ENCODE measurements at places on chromosomes 7 and 10.

DNA sequence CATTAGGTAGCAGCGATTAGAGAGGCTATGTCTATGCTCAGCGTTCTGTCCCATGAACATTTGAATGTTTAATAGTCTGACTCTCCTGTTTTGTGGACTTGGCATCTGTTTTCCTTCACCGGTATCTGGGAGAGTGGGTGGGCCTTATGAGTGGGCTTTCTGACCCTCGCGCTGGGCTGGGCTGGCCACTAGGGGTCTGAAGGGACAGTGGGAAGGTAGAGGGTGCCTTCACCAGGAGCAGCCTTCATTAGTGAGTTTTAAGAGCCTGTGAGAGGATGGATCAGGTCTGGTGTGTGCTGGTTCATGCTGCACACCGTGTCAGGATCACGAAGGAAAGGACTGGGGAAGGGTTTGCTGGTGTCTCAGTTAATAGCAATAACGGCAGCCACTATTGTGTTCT, 33.4 kb downstream of the DCLRE1A start:
- no peak for DNase-seq

DNA sequence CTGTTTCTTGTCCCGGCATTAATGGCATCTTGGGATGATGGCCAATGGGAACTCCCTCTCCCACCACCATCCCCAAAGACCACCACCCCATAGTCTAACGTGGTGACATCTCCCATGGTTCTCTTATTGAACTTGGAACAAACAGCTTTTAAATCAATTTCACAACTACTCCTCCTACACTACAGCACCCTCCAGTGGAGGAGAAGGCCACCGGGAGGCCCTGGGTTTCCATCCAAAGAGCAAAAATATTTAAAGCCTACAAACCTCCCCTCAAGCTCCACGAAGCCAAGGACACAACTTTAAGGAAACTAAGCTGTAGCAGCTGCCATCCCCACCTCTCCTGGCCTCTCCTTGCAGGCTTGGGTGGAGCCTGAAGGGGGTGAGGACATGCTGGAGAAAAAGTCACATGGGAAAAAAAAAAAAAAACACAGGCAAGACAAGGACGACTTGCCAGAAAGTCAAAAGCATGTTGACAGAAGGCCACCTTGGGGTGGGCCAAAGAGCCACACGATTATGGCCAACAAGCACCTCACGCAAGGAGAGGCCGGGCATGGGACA, 94.0 kb upstream of the LANCL2 start:
- no peak for DNase-seq

GRCh38 chr10:24908793-24909423, 43.5 kb downstream of the PRTFDC1 start:
- DNase-seq = no peak

GRCh38 chr10:44383749-44384600, 922 bp downstream of the CXCL12 start:
- no peak for DNase-seq

- DNase-seq = no peak
Observed at GRCh38 chr7:45623740-45624391, 49.7 kb downstream of the ADCY1 start.

- DNase-seq = no peak
Observed at GRCh38 chr10:11604865-11605650, 6.4 kb downstream of the USP6NL start.

DNA sequence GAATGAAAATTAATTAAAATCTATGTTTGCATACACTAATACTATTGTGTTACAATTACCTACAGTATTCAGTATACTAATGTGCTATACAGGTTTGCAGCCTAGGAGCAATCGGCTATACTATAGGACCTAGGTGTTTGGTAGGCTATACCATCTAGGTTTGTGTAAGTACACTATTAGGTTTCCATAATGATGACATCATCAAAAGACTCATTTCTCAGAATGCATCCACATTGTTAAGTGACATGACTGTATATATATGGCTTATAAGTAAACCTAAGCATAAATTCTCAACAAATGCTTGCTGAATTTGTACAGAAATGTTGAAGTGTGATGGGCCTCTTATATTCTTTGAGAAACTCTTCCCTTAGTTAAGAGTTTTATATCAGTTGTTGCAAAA, 206.5 kb upstream of the ZWINT start:
- no peak for DNase-seq

DNA sequence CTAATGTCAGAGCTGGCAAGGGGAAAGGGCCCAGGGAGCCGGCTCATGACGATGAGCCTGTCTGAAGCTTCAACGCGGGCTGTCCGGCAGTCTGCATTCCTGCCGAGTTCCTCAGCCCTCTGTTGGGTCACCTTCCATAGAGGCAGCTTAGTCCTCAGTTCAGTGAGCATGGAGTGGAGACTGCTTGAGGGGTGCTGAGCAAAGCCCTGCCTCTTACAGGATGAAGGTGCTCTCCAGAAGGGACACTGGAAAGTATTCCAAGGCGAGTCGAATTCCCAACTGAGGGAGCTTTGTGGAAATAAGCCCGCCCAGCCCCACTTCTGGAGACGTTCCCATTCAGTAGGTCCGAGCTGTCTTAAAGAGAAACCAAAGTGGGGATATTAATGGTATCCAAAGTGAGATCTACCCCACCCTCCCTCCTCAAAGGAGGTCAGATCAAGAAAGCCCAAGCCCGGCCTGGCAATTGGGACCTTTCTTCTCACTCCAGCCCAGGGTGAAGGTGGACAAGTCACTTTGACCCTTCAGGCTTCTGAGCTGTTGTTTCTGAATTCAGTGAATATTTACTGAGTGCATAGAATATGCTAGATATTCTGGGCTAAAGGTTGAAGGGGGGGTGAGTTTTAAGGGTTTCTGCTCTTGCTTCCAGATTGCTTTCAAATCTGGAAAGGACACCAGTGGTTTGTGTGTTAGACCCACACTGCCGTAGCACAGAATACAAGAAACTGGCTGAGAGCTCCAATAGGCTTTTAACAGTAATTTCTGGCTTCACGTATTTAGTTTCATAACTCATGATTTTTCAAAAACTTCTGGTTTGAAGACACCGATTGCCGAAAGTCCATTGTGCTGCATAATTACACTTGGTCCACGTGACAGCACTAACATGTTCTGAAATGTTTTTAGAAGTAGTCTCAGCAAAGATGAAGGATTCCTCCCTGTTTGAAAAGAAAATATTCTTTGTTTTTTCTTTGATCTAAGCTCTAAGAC, 3.5 kb downstream of the EGFR start:
- DNase-seq = no peak

DNA sequence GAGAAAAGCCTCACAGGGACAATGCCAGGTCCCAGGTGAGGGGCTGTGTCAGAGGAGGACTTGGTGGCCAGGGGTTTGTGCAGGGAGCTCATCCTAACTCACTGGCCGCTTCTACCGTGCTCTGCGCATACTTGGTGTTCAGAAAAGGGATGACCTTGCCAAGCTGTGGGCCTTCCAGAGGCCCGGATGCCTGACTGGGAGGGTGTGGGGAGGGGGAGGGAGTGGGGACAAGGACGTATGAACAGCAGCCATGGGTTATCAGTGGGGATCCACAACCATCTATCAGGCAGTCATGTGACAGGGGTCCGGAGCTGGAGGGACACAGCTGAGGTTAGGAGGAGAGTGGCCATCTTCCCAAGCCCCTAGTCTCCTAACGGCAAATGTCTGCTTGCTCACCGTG, 6.2 kb downstream of the SFXN4 start:
- DNase-seq = no peak

- no peak for DNase-seq
Observed at GRCh38 chr10:96951954-96952353, 119.9 kb downstream of the LCOR start.

DNA sequence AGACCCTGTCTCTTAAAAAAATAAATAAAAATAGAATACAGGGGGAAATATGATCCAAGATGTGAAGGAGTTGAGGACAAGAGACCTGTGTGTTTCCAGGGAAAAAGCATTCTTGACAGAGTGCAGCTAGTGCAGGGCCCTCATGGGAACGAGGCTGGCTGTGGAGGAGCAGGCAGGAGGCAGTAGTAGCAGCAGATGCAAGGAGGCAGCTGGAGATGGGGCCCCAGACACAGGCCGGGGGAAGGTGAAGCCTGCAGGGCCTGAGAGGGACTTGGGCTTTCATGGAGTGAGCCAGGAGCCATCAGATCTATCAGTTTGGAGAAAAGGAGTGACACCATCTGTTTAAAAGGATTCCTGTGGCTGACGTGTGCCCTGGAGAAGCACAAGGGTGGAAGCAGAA, 71.4 kb upstream of the ZNF438 start:
- no peak for DNase-seq

DNA sequence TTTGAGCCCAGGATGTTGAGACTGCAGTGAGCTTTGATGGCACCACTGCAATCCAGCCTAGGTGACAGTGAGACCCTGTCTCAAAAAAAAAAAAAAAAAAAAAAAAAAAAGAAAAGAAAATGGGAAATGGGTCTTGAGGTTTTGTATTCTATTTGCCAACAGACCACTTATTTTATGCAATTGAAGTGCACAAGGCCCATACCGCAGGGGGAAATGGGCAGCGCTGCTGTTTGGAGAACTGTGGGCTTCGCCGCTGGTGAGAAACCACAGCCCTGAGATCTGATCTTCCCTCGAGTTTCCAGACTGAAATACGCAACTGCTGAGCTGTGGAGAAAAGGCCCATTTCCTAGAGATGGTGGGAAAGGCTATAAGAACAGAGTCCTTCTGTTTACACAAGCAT, 512.0 kb downstream of the TCERG1L start:
- no peak for DNase-seq

GRCh38 chr10:108975459-108976058, 947.8 kb downstream of the XPNPEP1 start:
- no peak for DNase-seq

DNA sequence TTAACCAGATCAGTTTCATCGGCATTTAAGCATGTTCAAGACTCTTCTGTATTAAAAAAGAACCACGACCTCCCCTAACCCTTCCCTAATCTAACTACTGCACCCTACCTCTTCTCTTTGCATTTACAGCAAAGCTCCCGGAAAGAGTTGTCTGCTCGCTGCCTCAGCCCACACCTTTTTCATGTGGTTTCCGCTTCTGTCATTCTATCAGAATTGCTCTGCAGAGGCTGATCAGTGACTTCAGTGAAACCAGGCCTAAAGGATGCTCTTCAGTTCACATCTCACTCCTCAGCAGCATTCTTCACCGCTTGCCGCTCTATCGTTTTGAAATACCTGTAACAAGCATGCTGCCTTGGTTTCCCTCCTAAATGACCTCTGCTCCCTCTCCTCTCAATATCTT, 160.9 kb downstream of the SDK1 start:
- DNase-seq = no peak

DNA sequence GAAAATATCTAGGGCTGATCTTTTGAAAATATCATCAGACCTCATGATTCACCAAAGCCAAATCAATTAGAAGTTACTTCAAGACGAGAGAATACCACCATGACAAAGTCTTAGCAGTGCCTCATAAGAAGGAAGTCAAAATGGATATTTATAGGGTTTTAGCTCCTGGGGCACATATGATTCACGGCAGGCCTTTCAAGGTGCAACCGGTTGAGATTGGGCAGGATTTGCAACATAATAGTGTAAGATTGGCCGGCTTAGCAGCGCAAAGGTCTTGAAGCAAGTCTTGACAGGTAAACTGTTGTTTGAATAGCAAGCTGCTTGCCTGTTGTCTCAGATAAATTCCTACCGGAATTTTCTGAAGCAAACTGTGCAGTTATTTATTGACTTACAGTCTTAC, 17.5 kb downstream of the ADRB1 start:
- DNase-seq = no peak

- DNase-seq = no peak
Observed at GRCh38 chr7:85074016-85074415, 112.8 kb downstream of the SEMA3D start.

DNA sequence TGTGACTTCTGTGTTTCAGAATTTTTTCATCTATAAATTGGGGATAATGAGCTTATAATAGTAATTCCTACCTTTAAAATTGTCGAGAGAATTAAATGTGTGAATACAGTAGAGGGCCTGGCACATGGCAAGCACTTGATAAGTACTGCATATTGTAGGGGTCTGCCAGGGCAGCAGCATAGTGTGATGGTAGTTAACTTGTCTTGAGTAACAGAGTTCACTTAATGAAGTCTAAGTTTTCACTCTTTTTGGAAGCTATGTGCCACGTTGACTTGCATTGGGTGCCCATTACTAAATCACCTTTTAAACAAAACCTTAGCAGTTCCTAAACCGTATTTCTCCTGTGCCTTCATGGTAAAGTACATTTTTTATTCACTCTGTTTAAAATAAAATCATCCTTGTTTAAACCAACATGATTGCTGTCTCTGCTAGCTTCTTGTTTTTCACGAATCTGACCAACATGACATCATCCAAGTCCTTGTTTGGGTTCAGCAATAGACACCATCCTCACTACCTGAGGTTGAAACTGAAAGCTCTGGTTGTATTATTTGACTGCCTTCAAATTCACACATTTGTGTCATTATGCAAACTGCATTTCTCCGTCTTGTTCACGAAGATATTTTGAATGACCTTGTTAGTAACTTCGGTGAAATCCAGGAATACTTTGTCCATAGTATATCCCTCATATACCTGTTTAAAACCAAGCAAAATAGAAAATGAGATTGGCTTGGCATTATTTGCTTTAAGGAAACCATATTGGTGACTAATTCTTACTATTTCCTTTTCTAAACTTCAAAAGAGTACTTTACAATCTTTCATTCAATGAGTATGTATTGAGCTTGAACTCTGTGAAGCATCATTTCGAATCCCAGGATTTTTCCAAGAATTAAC, 340.2 kb downstream of the SUGCT start:
- no peak for DNase-seq

- no peak for DNase-seq
Observed at GRCh38 chr7:91050677-91051076, 213.6 kb upstream of the FZD1 start.

DNA sequence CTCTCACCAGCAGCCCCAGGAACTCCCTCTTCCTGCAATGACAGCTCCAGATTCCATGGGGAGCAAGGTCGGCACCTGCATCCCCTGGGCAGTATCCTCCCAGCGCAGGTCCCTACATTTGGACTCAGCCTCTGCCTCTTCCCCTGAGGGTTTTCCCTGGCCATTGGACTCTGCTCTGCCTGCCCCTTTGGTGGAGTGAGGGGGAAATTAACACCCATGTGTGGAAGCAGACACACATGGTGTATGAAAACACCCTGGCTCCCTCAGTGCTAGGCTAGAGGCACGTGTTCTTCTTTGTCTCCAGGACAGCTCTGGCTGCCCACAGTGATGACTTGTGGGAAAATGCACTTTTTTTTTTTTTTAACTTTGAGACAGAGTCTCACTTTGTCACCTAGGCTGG, 8.4 kb downstream of the PRF1 start:
- DNase-seq = no peak

- DNase-seq = no peak
Observed at GRCh38 chr10:95278061-95278988, 12.5 kb downstream of the PDLIM1 start.

GRCh38 chr10:34125702-34126101, 689.4 kb downstream of the PARD3 start:
- DNase-seq = no peak

GRCh38 chr7:95295397-95295796, 28.9 kb downstream of the PON1 start:
- no peak for DNase-seq

Measured in memory B cell (primary cell).